Activated T-cell treated with anti-CD3 and anti-CD28 coated beads, Interleukin-2, amount 50 U/mL, for 72 hours (primary cell): ENCODE measurements at places on chromosomes 6 and 20. TPM values are rescaled to one million over a fixed set of nuclear protein-coding genes. Genes with fewer than 3 reads are reported as not detected.

PNISR gene
- total RNA-seq, result 183 TPM

SULF2 gene
- total RNA-seq, result 0.72 TPM

CFAP206 gene
- not detected for total RNA-seq

ISM1 gene
- 0.58 TPM for total RNA-seq

RBBP8NL gene
- not detected for total RNA-seq

VIP gene
- not detected for total RNA-seq

SIGLEC1 gene
- not detected for total RNA-seq

ABHD16B gene
- not detected for total RNA-seq

KIF6 gene
- 0.46 TPM for total RNA-seq

EFCAB8 gene
- 1.7 TPM for total RNA-seq

AIF1 gene
- 68.7 TPM for total RNA-seq

HUS1B gene
- 0.89 TPM for total RNA-seq

SLC4A11 gene
- total RNA-seq, result 1.9 TPM

CFB gene
- 3.5 TPM for total RNA-seq

ULBP2 gene
- total RNA-seq, result 1.5 TPM

DYNLT2 gene
- total RNA-seq, result 2.7 TPM

RAET1E gene
- not detected for total RNA-seq
